Activated naive CD8-positive, alpha-beta T cell treated with anti-CD3 and anti-CD28 coated beads, Interleukin-2, amount 50 U/mL, for 24 hours (primary cell): ENCODE measurements at places on chromosomes 12 and 14.

- no peak for DNase-seq
Observed at GRCh38 chr12:16593546-16593945, 12.4 kb downstream of the LMO3 start.

GRCh38 chr14:23729720-23730387 is 93.7 kb downstream of the DHRS2 start:
- no peak for DNase-seq

- DNase-seq, result no peak
Observed at GRCh38 chr12:59940631-59941342, 345.0 kb downstream of the SLC16A7 start.

- no peak for DNase-seq
Observed at GRCh38 chr14:64450255-64450654, 15.0 kb upstream of the AKAP5 start.

DNA sequence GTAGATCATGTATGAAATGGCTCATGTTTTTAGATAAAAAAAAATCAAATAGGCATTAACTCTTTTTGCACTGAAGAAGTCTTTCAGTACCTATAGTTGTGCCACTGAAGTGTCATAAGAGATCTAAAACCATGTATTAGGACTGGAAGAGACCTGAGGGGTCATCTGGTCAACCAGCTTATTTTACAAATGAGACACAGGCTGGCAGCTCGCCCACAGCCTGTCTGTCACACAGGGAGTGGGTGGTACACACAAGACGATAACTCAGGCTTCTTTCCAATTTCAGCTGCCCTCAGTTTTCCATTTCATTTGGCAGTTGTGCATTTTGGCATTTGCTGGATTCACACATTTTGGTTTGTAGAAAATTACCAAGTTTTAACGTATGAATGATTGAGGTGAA is 34.7 kb downstream of the C12orf75 start:
- no peak for DNase-seq

DNA sequence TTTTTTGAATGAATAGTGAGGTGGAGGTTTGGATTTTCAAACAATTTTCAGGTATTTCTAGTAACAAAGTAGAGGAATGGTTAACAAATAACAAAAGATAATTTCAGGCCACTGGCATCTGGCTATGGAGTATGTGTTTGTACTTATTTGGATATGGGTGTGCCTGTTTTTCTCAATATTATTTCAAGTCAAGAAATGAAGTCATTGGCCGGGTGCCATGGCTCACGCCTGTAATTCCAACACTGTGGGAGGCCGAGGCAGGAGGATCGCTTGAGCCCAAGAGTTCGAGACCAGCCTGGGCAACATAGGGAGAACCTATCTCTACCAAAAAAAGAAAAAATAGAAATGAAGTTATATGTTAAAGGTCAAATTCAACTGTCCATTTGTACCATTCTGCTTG is 13.9 kb downstream of the SLC35E3 start:
- DNase-seq, result no peak

- no peak for DNase-seq
Observed at GRCh38 chr12:50353869-50354593, 42.4 kb downstream of the FAM186A start.

- DNase-seq, result no peak
Observed at GRCh38 chr12:89288959-89289358, 63.3 kb downstream of the DUSP6 start.

DNA sequence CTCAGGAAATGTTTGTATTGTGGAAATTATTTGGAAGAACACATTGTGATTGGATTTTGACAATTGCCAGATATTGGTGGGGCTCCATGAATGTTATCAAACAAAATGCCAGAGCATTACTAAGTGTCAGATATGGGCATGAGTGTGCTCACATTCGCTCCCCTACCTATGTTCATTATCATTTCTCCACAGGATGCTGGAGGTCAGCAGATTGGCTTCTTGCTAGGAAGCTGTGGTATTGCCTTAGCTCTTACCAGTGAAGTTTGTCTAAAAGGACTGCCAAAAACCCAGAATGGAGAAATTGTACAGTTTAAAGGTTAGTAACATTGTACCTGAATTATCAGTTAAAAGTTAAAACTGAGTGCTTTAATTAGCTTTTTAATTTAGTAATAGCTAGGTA is 78.3 kb upstream of the ATF1 start:
- no peak for DNase-seq

DNA sequence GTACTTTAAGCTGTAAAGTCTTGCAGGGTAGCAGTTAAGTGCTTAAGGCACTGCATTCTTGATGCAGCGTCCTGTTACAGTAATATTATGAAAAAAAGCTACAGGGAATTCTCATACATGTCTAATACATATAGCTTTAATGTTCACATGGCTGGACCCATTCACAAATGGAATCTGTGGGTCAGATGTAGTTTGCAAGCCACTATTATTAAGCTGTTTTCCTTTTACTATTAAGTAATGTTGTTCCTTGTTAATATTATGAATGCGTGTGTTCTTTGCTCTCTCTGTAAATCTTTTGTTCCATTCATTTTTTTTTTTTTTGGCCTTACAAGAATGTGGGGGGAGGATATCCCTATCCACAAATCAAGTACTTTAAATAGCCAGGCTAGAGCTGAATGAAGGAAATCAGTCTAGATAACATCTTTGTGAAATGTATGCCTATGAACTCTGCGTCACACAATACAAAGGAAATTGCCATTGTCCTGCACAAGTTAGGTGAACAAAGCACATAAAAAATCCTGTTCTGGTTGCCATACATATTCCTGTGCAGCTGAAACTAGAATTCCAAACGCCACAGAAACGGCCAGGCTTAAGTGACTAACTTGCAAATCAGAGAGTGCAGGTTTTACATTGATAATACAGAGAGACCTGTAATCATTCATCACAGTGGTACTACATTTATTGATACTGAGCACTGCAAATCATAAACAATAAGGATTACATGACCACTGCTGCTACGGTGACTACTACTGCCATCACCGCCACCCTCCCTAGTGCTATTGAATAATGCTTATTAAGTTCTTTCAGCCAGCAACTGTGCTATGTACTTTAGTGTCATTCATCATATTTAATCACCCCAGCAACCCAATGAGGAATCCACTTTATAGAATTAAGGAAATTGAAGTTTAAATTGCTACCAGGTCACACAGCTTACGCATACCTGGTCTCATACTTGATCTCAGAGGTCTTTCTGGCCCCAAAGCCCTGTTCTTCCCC is 111.9 kb downstream of the HMGA2 start:
- no peak for DNase-seq

GRCh38 chr12:125247477-125247876 is 182.2 kb downstream of the AACS start:
- DNase-seq, result no peak

DNA sequence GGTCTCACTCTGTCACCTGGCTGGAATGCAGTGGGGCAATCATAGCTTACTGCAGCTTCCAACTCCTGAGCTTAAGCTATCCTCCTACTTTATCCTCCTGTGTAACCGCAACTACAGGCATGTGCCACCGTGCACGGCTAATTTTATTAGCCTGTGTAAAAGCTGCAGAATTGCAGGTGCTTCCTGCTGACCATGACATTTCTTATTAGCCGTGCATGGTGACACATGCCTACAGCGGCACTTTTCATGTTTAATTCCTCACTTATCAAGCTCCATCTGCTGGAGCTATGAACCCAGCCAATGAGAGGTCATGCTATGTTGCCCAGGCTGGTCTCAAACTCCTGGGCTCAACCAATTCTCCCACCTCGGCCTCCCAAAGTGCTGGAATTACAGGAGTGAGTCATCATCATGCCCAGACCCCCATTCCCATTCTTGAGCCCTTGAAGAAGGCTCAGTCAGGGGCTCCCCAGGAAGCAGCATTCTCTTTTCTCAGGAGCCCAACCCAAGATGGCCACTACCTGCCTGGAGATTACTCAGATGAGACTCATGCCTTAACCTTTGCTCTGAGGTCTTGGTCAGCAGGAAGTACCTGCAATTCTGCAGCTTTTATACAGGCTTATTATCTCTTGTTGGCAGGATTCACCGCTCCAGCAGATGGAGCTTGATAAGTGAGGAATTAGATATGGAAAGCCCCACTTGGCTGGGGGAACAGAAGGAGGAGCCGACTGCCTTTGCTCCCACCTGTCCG is 503.2 kb downstream of the MED13L start:
- no peak for DNase-seq
